ENCODE measurements at places on chromosomes 12 and 14. TPM values are rescaled to one million over a fixed set of nuclear protein-coding genes. Genes with fewer than 3 reads are reported as not detected.

TEDC1 gene
- 53.2 TPM for total RNA-seq

TCL1A gene
- not detected for total RNA-seq

STYK1 gene
- 0.35 TPM for total RNA-seq

IAPP gene
- total RNA-seq: not detected

ZC3H14 gene
- 33.6 TPM for total RNA-seq

GYS2 gene
- not detected for total RNA-seq

LIN7A gene
- total RNA-seq: not detected

PMEL gene
- total RNA-seq: 0.37 TPM

DNA sequence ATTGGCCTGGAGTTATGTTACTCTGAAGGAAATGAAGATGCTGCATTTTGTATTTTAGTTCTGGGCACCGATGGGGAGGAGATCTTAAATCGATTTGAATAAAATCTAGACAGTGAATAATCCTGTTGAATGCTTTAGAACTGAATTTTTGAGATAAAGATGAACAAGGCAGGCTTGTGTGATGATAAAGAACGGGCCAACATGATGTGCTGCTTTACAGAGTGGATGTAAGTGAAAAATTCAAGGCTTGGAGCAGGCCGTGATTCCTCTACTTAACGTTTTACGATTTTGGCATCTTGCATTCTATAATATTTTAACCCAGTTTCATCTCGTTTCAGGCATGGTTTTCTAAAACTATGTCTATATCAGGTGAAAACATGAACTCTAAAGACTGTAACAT lies 23.5 kb upstream of the BHLHE41 start:
- DNase-seq: no peak
- no peaks in the 10 kb centered on the region for H3K4me1 ChIP-seq
- H3K36me3 ChIP-seq: no peaks in the 10 kb centered on the region
- no peak overlapping the region for H3K4me3 ChIP-seq

- H3K27ac ChIP-seq: no peak overlapping the region
- DNase-seq: no peak
- H3K4me1 ChIP-seq: no peaks in the 10 kb centered on the region
- H3K27me3 ChIP-seq: no peaks in the 10 kb centered on the region
- H3K4me3 ChIP-seq: no peak overlapping the region
These were observed 33.0 kb downstream of the RDH12 start for GRCh38 chr14:67734675-67735074.

- H3K4me3 ChIP-seq: no peak overlapping the region
- H3K4me1 ChIP-seq: peaks cover 4% of the 10 kb centered on the region
- no peak for DNase-seq
- H3K36me3 ChIP-seq: peaks cover 2% of the 10 kb centered on the region
- peaks cover 11% of the 10 kb centered on the region for H3K27me3 ChIP-seq
These were observed 401.3 kb downstream of the FUT8 start for GRCh38 chr14:65813760-65814384.

GRCh38 chr14:54501480-54501879 lies 8.2 kb upstream of the CGRRF1 start:
- no peak for DNase-seq
- no peak overlapping the region for H3K4me3 ChIP-seq
- peaks cover 21% of the 10 kb centered on the region for H3K27me3 ChIP-seq
- H3K27ac ChIP-seq: no peak overlapping the region

DNA sequence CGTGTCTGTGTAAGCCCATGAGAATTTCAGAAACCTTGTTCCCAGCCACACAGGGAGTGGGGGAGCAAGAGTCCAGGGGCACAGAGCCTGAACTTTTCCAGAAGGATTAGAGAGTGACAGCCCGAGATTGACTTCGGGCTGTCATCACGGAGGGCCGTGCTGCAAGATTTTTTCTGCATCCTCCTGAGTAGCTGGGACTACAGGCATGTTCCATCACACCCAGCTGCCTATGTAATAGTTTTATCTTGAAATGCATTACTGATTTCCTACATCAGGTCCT lies 14.4 kb downstream of the EVL start:
- no peak for DNase-seq
- H3K4me1 ChIP-seq: peaks cover 97% of the 10 kb centered on the region
- no peaks in the 10 kb centered on the region for H3K27me3 ChIP-seq
- H3K4me3 ChIP-seq: peak overlapping the region; percentile 78

- no peaks in the 10 kb centered on the region for H3K4me1 ChIP-seq
- no peaks in the 10 kb centered on the region for H3K27me3 ChIP-seq
- H3K4me3 ChIP-seq: no peak overlapping the region
- H3K27ac ChIP-seq: no peak overlapping the region
These were observed 19.3 kb downstream of the CPNE8 start for GRCh38 chr12:38886064-38886463.

DNA sequence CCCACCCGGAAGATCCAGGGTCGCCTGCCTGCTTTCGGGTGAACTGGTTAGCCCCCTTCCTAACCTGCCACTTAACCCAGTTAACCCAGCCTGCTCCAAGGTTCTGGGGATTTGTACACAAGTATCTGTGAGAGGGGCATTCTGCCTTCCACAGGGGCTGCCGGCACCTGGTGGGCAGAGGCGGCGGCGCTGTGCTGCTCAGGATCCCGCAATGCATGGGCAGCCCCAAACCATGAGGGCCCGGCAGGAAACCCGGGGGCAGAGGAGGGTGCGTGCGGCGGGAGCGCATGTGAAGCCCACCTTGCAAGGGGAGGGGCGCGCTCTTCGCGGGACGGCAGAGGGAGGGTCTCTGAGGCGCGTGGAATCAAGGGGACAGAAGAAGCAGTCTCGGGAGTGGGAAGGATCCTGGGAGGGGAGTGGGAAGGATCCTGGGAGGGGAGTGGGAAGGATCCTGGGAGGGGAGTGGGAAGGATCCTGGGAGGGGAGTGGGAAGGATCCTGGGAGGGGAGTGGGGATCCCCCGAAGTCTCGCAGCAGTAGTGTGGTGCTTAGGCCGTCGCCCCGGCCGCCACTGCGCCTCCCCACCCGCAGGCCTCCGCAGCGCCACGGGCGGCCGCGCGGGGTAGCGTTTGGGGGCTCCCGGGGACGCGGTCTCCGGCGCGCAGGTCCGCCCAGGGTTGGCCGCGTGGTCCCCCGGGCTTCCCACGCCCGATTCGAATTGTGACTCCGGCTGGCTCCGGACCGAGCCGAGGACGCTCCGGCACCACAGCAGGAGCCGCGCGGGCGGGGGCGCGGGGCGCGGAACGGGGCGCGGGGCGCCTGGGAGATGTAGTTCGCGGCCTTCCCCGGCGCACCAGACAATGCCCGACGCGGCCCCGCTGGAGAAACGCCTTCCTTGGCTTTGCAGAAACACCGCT lies 4.9 kb upstream of the MTA1 start:
- H3K27me3 ChIP-seq: peaks cover 26% of the 10 kb centered on the region
- no peaks in the 10 kb centered on the region for H3K36me3 ChIP-seq
- no peak overlapping the region for H3K27ac ChIP-seq
- peak; percentile 64 for DNase-seq
- peaks cover 24% of the 10 kb centered on the region for H3K4me1 ChIP-seq
- H3K4me3 ChIP-seq: peak overlapping the region; percentile 64

- H3K36me3 ChIP-seq: no peaks in the 10 kb centered on the region
- peaks cover 2% of the 10 kb centered on the region for H3K4me1 ChIP-seq
- H3K27me3 ChIP-seq: peaks cover 51% of the 10 kb centered on the region
- no peak for DNase-seq
- H3K27ac ChIP-seq: no peak overlapping the region
These were observed 3.2 kb upstream of the SYNDIG1L start for GRCh38 chr14:74429221-74429691.

DNA sequence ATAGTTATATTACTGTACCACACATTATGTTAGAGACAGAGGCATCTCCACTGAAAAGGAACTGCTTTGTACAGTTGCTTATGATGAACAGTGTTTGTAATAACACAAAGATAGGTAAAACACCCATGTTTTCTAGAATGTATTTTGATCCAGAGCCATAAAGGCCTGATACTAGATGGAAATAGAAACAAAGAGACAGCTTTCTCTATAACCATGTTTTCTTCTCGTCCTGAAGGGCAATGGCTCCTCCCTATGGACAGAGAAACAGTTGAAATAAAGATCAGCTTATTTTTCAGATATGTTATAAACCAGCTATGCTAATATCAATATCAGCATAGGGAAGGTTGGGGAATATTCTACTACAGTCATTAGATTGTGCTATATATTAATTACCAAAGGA lies 109.2 kb downstream of the ATXN7L3B start:
- H3K36me3 ChIP-seq: no peaks in the 10 kb centered on the region
- no peak for DNase-seq

- H3K36me3 ChIP-seq: no peaks in the 10 kb centered on the region
- no peaks in the 10 kb centered on the region for H3K27me3 ChIP-seq
- H3K27ac ChIP-seq: no peak overlapping the region
- H3K4me3 ChIP-seq: no peak overlapping the region
- no peaks in the 10 kb centered on the region for H3K4me1 ChIP-seq
These were observed 173.5 kb downstream of the PLCZ1 start for GRCh38 chr12:18564306-18564705.

DNA sequence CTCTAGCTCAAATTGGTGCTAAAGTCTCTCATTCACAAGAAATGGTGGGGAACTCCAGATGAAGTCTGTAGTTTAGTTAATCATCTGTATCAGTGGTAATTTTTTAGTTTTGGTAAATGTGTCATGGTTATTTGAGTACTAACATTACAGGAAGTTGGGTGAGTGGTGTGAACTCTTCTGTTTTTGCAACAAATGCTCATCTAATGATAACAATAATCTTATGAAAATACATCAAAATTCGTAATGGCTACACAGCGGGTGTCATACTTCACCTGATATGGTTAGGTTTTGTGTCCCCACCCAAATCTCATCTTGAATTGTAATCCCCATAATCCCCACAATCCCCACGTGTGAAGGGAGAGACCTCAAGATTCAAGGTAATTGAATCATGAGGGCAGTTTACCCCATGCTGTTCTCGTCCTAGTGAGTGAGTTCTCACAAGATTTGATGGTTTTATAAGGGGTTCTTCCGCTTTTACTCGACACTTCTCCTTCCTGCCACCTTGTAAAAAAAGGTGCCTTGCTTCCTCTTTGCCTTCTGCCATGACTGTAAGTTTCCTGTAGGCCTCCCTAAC lies 209.3 kb upstream of the FOXN3 start:
- no peaks in the 10 kb centered on the region for H3K27me3 ChIP-seq
- peaks cover 27% of the 10 kb centered on the region for H3K36me3 ChIP-seq
- no peak overlapping the region for H3K27ac ChIP-seq
- DNase-seq: no peak
- H3K4me3 ChIP-seq: no peak overlapping the region

DNA sequence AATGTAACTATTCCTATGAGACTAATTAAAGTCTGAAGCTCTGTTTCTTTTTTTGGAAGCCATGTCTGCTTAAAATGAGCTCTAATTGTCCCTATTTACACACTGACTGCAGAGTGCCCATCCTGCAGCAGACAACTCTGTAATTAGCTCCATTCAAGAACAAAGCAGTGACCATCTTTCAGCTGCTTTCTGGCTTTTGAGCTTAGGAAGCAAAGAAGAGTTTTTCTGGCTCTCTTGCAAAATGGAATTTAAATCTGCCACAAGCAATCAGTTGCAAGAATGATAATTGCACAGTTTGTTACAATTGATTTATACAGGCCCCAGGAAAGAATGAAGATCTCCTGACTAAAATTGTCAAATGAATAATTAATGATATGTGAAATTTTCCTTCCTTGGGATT lies 83.4 kb downstream of the GAS2L3 start:
- no peaks in the 10 kb centered on the region for H3K36me3 ChIP-seq
- H3K4me3 ChIP-seq: no peak overlapping the region
- H3K4me1 ChIP-seq: no peaks in the 10 kb centered on the region
- no peak overlapping the region for H3K27ac ChIP-seq
- peaks cover 1% of the 10 kb centered on the region for H3K27me3 ChIP-seq

DNA sequence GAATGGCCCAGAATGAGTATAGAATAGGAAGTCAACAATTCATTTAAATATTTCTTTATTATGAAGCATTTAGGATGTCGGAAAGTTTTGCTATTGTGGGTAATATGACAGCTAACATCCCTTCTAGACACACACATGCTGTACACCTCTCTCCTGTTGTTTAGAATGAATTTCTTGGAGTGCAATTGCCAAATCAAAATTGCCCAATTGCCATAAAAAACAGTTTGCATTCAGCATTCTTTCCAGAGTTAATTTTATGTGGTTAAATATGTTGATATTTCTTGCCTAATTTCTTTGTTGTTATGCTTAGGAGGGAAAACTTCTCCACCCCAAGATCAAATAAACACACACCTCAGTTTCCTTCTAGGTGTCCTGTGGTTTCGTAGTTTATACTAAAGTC lies 16.9 kb upstream of the SMCO2 start:
- H3K27me3 ChIP-seq: no peaks in the 10 kb centered on the region
- no peak for DNase-seq
- H3K4me1 ChIP-seq: peaks cover 29% of the 10 kb centered on the region
- H3K36me3 ChIP-seq: peaks cover 19% of the 10 kb centered on the region
- H3K4me3 ChIP-seq: no peak overlapping the region
- H3K27ac ChIP-seq: no peak overlapping the region

DNA sequence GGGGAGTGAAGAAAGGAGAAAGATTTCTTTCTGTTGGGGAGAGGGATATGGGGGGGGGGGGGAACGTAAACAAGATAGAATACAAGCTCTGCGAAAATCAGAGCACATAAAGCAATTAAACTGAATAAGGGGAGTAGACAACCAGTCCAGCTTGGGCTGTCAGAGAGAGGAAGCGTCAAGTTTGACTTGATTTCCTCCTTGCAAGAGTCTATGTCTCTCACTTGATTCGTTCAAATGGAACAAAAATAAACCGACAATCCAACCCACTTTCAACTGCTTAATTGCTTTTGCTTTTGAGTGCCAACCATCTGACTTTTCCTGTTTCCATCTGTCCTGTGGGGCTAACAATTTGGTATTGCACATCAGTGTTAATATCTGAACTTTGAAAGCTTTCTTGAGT lies 942 bp downstream of the SYT1 start:
- peak overlapping the region; percentile 25 for H3K27ac ChIP-seq
- H3K4me3 ChIP-seq: no peak overlapping the region
- no peaks in the 10 kb centered on the region for H3K4me1 ChIP-seq
- no peaks in the 10 kb centered on the region for H3K36me3 ChIP-seq
- DNase-seq: no peak
- H3K27me3 ChIP-seq: peaks cover 22% of the 10 kb centered on the region

DNA sequence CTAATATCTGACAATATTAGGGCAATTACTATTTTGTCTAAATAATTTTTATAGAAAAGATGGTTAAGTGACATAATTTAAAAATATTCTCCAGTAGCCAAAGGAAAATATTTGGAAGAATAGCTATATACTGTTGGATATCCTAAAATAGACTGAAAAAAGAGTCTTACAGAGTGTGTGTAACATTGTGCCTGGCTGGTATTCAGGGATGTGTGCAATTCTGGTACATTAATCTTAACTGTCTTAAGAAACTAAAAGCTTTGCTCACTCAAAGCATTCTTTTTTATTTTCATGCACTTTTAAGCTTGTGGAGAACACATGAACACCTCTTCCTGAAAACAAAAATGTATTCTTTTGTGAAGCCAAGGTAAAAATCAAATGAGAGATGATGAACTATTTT lies 10.1 kb upstream of the NR2C1 start:
- H3K36me3 ChIP-seq: no peaks in the 10 kb centered on the region
- peaks cover 2% of the 10 kb centered on the region for H3K27me3 ChIP-seq
- H3K4me3 ChIP-seq: no peak overlapping the region
- H3K27ac ChIP-seq: no peak overlapping the region

- H3K4me1 ChIP-seq: no peaks in the 10 kb centered on the region
- no peaks in the 10 kb centered on the region for H3K27me3 ChIP-seq
- no peak for DNase-seq
- H3K27ac ChIP-seq: no peak overlapping the region
- H3K36me3 ChIP-seq: no peaks in the 10 kb centered on the region
These were observed 373.7 kb upstream of the SYT1 start for GRCh38 chr12:78490861-78491260.
